Spinal cord (tissue), 10 donors: ENCODE measurements at places on chromosomes 7 and 10.

DNA sequence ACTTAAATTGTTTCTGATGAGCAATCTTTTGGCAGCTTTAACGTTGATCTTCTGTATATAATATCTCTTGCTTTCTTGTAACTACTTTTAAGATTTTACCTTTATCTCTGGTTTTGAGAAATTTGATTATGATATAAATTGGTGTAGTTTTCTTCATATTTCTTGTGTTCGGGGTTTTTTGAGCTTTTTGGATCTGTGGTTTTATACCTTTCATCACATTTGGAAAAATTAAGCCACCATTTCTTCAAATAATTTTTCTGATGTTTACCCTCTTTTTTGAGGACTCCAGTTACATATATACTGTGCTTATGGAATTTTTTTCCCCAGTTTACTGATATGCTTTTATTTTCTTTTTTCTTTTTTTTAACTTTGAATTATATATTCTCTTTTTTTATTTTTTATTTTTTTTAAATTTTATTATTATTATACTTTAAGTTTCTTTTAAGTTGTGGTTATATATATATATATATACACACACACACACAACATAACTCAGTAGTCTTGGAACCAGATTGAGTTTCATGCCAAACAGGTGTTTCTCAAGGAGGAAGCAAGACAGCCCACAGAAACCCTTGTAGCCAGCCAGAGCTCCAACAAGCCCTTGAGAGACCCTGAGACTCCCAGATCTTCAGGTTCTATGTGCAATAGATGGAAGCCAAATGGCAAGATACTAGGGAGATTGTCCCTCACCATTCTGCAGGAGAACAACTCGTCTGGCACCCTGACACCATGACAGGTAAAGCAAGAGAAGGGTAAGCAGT, 27.5 kb upstream of the NME8 start:
- H3K36me3 ChIP-seq = no peaks in the 10 kb centered on the region
- no peak overlapping the region for H3K4me3 ChIP-seq
- H3K27me3 ChIP-seq = no peaks in the 10 kb centered on the region
- H3K27ac ChIP-seq = no peak overlapping the region

GRCh38 chr7:138278601-138279000, 181.5 kb upstream of the TRIM24 start:
- no peak for DNase-seq
- no peak overlapping the region for H3K27ac ChIP-seq
- H3K4me1 ChIP-seq = no peaks in the 10 kb centered on the region
- no peak overlapping the region for H3K4me3 ChIP-seq

DNA sequence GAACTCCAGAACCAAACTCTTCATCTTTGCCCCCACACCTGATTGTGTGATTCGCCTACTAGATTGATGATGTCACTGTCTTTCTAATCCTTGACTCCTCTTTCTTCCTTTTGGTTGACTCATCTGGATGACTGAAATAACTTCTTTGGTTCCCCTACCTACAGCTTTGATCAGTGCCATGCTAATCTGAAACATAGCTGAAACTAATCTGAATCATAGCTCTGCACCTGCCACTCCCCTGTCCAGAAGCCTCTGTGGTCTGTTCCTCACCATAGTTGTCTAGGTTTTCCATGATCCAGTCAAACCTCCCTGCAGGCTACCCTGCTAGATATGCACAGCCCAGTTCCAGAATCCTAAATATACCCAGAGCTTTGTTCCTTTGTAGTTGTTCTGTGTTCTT, 51.9 kb downstream of the ZNF365 start:
- no peaks in the 10 kb centered on the region for H3K4me1 ChIP-seq
- H3K4me3 ChIP-seq = no peak overlapping the region
- no peaks in the 10 kb centered on the region for H3K27me3 ChIP-seq
- H3K27ac ChIP-seq = no peak overlapping the region
- H3K36me3 ChIP-seq = no peaks in the 10 kb centered on the region

DNA sequence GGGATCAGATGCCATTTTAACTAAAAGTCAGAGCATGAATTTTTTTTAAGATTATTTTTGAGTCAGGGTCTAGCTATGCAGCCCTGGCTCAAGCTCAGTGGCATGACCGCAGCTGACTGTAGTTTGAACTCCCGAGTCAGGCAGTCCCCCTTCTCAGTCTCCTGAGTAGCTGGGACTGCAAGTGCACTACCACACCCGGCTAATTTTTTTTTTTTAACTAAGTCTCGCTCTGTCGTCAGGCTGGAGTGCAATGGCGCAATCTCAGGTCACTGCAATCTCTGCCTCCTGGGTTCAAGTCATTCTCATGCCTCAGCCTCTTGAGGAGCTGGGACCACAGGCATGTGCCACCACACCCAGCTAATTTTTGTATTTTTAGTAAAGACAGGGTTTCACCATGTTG, 7.8 kb downstream of the TAS2R41 start:
- H3K27ac ChIP-seq = no peak overlapping the region
- H3K27me3 ChIP-seq = no peaks in the 10 kb centered on the region
- H3K4me1 ChIP-seq = no peaks in the 10 kb centered on the region
- H3K4me3 ChIP-seq = no peak overlapping the region
- no peaks in the 10 kb centered on the region for H3K36me3 ChIP-seq

GRCh38 chr7:105916603-105917002, 40.2 kb upstream of the ATXN7L1 start:
- no peak overlapping the region for H3K4me3 ChIP-seq
- no peak overlapping the region for H3K27ac ChIP-seq
- H3K4me1 ChIP-seq = no peaks in the 10 kb centered on the region
- no peaks in the 10 kb centered on the region for H3K27me3 ChIP-seq
- no peak for DNase-seq
- no peaks in the 10 kb centered on the region for H3K36me3 ChIP-seq

DNA sequence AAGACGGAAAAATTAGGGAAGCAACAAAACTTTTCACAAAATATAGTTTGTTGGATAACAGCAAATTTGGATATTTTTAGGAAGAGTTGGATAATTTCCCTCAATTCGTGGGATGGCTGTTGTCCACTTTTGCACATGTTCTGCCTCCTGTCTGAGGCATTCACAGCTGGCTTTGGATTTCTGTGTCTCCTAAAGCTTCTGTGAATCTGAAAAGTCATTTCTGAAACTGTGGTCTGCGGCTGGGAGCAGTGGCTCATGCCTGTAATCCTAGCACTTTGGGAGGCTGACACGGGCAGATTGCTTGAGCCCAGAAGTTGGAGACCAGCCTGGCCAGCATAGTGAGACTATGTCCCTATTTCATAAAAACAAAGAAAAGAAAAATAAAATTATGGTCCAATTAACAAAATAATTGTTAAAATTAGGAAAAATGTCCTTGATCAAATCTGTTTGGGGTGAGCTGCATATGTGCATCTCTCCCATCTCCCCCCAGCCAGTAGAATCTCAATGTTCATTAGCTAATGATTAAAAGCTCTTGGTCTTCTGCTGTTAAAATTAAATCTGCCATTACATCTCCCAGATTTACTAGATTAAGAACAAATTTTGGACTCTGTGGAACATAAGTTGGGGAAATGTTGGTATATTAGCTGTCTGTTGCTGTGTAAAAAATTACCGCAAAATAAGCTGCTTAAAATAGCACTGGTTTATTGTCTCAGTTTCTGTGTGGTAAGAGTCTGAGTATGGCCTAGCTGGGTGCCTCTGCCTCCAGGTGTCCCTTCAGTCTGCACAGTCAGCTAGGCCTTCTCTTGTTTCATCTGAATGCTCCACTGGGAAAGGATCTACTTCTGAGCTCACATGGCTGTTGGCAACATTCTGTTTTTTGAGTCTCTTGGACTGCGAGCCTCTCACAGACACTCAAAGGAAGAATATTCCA, 332.0 kb upstream of the FZD1 start:
- H3K36me3 ChIP-seq = no peaks in the 10 kb centered on the region
- H3K27ac ChIP-seq = no peak overlapping the region
- no peaks in the 10 kb centered on the region for H3K4me1 ChIP-seq
- DNase-seq = no peak
